ENCODE measurements at places on chromosomes 1 and 21.

- DNase-seq: no peak
Observed at GRCh38 chr21:36661511-36662309, 37.2 kb upstream of the SIM2 start.

GRCh38 chr1:112006416-112007025 is 17.1 kb upstream of the KCND3 start:
- no peak for DNase-seq

- DNase-seq: no peak
Observed at GRCh38 chr21:15895142-15896106, 165.6 kb downstream of the USP25 start.

GRCh38 chr1:181396811-181397210 is 86.5 kb upstream of the CACNA1E start:
- no peak for DNase-seq

DNA sequence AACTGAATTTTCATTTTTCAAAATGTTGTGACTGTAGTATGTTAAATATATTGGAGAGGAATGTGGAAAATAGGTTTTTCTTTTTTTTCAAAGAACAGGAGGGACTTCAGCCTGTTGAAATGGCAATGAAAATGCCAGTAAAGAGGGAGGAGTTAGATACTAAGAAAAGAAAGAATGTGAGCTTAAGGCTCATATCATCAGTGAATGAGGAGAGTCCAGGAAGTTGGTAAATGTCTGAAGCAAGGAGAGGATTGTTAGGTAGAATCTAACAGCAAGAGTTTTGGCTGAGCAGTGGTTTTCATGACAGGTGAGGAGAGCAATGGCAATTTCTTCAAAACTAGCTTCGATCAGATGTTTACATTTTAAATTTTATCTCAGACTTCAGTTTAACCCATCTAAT is 43.0 kb downstream of the PLA2G4A start:
- no peak for DNase-seq

- no peak for DNase-seq
Observed at GRCh38 chr1:151711044-151711800, 5.4 kb downstream of the CELF3 start.

DNA sequence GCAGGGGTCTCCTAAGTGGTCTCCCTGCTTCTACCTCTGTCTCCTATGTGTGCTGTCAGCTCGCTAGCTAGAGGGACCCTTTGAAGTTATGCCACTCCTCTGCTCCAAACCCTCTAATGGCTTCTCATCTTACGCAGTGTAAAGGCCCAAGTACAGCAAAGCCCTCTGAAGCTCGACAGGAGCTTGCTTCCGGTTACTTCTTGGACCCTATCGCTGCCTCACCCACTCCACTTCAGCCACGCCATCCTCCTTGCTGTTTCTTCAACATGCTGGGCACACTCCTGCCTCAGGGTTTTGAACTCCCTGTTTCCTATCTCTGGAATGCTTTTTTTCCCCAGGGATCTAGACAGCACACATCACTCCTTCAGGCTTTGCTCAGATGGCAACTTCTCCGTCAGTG is 102.3 kb upstream of the F3 start:
- no peak for DNase-seq

- DNase-seq: peak; percentile 60
Observed at GRCh38 chr1:154344977-154345837, 19.9 kb downstream of the ATP8B2 start.

- DNase-seq: no peak
Observed at GRCh38 chr1:109493227-109493626, 667 bp upstream of the CYB561D1 start.

GRCh38 chr1:221718381-221719277 is 23.3 kb downstream of the DUSP10 start:
- DNase-seq: no peak

GRCh38 chr1:64090436-64090835 is 113.0 kb upstream of the UBE2U start:
- DNase-seq: no peak

GRCh38 chr1:11335417-11336056 is 62.5 kb downstream of the UBIAD1 start:
- no peak for DNase-seq

- DNase-seq: no peak
Observed at GRCh38 chr1:167629681-167630567, at the start of gene RCSD1. TSS of gene RCSD1 (plus strand) at chr1:167630232. CDS start at chr1:167630424, 192 bp downstream.

DNA sequence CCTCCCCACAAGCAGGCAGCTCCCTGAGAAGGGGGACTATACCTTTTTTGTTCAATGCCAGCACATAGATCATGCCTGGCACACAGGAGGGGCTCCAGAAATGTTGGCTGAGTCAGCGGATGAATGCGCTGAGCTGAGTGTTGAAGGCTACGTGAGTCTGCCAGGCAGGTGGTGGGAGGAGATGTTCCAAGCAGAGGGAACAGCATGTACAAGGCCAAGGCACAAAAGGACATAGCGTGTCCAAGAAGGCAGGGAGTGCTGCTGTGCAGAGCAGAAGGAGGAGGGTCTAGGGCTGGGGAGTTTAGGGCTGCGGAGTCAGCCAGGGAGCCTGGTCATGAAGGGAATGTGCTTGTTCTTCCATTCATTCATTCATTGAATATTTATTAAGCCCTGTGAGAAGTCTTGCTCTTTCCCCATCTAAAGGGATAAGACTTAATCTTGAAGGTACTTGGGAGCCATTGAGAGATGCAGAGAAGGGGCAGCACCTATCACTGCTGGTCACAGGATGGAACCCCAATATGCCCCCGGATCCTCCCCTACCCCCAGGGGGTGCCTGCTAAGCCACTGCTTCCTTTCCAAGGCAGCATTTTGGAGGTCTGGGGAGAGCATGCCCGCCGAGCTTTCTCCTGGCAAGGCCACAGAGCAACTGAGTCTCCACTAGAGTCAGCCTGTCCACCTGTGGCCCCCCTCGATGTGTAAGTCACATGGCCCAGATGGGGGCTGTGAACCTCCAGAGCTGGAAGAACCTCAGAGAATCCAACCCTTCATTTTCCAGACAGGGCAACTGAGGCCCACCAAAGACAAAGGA is 31.2 kb upstream of the LAPTM5 start:
- DNase-seq: no peak

- DNase-seq: no peak
Observed at GRCh38 chr1:214587165-214587564, 15.8 kb upstream of the CENPF start.

DNA sequence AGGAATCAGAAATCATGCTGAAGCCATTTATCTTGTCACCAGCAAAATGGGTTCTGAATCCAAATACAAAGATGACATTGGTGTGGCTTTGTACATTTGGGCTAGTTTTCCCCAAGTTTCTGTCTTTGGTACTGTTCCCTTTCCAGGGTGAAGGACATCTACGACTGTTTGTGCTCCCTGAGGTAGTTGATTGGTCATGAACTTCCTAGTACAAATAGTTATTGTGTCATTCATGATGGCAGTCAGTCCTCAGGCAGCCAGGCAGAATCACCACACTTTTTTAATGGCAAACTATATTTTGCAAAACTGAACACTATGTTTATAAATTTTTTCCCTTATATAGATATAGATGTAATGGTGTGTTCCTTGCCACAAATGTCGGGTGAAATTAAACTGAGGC is 46.0 kb downstream of the CEP350 start:
- no peak for DNase-seq

DNA sequence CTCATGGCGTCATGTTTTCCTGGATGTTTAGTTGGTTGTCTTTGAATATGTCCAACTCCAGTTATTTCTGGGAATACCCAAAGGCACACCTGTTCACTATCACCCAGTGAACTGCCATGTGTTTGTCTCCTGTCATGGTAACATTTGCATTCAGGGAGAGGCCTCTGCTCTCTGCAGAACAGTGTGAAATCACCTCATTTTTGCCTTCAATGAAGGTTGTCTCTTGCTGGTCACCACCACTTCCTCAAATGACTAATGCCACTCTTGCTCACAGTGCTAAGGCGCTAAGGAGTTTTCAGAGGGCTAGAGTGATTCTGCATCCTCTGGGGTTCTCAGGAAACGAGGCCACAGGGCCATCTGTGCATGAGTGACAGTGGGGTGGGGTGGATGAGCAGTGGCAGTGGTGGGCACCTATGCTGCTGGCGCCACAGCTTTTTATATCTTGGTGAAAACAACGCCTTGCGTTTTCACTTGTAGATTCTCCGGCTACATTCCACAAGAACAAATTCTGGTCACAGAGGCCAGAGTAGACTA is 60.0 kb upstream of the ATP5PO start:
- DNase-seq: no peak

DNA sequence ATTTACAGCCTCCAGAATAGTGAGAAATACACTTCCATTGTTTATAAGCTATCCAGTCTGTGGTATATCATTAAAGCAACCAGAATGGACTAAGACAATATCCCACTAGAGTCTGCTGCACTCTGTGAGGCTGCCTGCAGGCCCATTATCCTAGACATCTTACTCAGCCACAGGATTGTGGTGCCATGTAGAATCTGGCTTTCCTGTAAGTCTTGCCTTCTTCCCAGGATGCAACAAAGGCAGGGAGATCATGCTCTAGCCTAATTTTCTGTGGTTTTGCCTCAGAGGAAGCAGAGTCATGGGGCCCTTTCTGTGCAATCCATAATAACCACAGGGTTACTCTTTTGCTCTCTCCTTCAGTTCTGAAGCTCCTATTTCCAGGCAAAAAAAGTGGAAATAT is 299.1 kb upstream of the DEPDC1 start:
- DNase-seq: no peak

GRCh38 chr21:41970751-41971653 is 17.2 kb upstream of the C2CD2 start:
- DNase-seq: no peak

All from stimulated activated CD4-positive, alpha-beta T cell treated with anti-CD3 and anti-CD28 coated beads, Interleukin-1b, Interleukin-23, amount 100 ng/mL, for 1 hour (primary cell).